ENCODE measurements at places on chromosomes 13 and 19.

DNA sequence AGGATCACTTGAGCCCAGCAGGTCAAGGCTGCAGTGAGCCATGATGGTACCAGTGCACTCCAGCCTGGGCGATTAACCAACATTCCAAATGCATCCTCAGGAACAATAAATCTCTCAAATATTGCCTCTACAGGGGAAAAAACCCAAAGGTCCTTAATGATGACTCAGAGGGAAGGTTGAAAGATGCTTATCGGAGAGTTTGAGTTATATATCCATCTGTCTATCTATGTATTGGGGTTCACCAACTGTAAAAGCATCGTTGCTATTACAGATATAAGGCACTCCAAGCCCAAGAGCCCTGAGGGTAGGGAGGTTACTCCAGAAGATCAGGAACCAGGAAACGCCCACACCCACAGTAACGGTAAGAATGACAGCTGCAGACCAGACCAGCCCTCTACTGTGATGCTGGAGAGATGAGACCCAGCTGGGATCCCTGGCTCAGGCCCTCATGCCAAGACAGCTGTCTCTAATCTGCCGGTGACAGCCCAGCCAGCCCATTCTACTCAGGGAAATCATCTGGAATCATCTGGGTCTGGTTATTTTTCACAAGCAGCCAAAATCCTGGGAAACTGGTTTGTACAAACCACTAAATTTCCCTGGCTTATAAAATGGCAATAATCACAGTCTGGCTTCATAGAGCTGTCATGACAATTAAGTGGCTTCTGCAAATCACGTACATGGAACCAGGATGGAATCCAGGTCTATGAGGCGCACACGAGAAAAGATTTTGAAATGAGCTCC, 23.8 kb downstream of the TEX101 start:
- DNase-seq: no peak

GRCh38 chr19:17035842-17036424, 9.3 kb upstream of the CPAMD8 start:
- DNase-seq: no peak

DNA sequence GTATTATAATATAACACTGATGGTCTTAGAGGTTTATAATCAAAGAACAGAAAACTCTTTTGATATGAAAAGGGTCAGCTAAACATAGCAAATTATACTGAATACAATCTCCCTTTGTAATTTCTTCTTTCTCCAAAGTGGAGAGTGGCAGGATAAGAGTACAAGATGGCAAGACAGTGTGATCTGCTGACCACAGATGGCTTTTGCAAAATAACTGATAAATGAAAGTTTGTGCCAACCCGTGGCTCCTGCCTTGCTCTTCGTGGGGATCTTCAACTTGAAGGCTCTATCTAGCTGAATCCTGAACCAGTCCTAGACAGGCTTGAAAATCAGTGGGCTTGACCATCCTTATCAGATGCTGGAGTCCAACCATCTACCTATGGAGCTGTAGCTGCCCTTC, 185.7 kb downstream of the VWA8 start:
- DNase-seq: no peak

DNA sequence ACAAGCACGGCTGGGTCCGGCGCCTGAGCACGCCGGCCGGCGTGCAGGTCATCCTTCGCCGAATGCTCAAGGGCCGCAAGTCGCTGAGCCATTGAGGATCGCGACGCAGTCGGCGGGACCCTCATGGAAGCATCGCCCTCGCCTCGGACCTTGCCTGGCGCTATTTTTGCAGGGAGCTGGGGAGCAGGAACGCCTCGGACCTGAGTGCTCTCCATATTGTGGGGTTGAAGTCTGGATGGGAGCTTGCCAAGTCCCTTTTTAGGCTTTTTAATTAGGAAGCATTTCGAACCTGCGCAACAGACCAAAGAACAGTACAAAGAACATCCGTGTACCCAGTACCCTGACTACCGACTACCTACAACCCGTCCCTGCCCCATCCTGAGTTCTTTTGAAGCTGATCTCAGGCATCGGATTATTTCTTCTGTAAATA, 628 bp downstream of the MRPL34 start:
- DNase-seq: no peak

DNA sequence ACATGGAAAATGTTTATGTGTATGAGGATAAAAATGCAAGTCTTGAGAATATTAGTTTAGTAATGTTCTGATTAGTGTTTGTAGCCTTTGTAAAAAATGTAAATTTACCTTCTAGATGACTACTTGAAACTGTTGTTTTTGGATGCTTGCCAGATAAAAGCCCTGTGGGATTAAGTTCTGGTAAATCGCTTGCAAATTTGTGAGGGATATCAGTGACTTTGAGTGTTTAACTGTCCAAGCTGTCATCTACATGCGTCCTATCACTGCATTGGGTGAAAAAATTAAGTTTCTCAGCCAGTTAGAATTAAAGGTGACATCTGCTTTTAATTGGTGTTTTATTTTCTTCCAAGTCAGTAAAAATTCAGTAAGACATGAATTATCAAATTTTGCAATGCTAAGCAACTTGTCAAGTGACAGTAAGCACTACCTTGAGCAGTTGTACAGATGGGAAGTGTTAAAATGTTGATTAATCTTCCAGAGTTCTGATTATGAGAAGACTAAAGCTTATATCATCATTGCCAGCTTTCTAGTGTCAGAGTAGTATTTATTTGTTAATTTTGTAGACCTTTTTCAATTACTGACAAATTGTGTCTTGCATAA, 88.0 kb downstream of the PCCA start:
- no peak for DNase-seq

- DNase-seq: no peak
Observed at GRCh38 chr13:69921156-69921555, 186.5 kb upstream of the ATXN8OS start.

Measured in T-helper 2 cell treated with Interferon-gamma antibody and Interleukin-4, amounts not matched to agents 5 μg/mL and 100 μg/mL, for 36 hours (primary cell).